ENCODE measurements at places on chromosomes 4 and X.
A peak's percentile ranks its signal among the peaks of the same experiment; 100 is the strongest.

GRCh38 chrX:10172877-10173276 is 16.1 kb downstream of the CLCN4 start:
- DNase-seq = no peak

GRCh38 chr4:60042941-60043340 is 1157.2 kb upstream of the ADGRL3 start:
- DNase-seq = no peak

- DNase-seq = no peak
These were observed 150.0 kb downstream of the ANAPC10 start for GRCh38 chr4:144948009-144948408.

DNA sequence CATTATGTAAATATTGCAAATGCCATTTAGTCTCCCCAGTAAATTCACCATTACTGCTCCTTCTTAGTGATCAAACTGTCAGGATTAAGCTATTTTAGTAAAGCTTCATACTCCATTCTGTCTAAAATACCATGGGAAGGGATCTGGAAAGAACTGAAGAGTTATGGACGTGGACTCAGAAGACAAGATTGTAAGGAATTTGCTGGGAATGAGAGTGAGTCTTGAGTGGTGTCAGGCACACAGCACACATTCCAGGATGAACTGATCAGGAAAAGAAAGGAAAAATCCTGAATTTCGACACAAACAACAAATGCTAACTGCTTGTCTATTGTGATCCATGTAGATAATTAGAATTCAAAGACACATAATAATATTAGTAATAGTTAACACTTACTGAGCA is 311.0 kb downstream of the CENPC start:
- no peak for DNase-seq

- DNase-seq = no peak
These were observed 14.9 kb downstream of the MSANTD1 start for GRCh38 chr4:3263876-3264193.

GRCh38 chr4:40057586-40058091 is 989 bp downstream of the N4BP2 start:
- peak; percentile 96 for DNase-seq

DNA sequence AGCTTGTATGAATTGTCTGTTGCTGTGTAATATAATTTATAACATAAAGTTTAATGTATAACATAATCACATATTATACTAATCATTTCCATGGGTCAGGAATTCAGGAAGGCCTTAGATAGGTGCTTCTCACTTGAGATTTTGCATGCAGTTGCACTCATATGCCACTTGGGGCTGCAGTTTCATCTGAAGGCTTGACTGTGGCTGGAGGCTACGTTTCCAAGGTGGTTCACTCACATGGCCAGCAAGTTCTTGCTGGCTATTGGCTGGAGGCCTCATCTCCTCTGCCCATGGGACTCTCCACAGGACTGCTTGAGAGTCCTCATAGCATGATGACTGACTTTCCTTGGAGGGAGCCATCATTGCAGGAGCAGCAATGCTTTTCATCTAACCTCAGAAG is 53.4 kb upstream of the STX18 start:
- DNase-seq = no peak

DNA sequence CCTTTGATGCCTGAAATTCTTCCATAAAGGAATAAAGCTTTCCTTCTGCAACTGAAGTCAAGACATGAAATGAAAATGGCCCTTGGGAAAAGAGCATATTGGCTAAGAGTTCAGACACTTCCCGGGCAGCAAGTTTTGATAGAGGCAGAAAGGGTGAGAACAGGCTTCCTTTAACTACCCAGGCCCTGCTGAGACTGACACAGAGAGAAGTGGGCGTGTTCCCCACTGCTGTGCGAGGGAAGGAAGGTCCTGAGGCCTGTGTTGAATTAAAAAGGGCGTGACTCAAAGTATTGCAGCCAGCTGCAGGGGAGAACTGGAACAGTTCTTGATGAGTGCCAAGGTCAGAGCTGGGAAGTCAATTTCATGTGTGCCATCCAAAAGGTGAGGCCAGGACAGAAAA is 33.9 kb upstream of the ADGRG2 start:
- peak; percentile 3 for DNase-seq

GRCh38 chr4:7236847-7237246 is 44.5 kb downstream of the SORCS2 start:
- no peak for DNase-seq

GRCh38 chr4:168766604-168767316 is 243.3 kb downstream of the CBR4 start:
- DNase-seq = peak; percentile 32

GRCh38 chr4:44985938-44986337 is 259.6 kb upstream of the GNPDA2 start:
- DNase-seq = no peak

DNA sequence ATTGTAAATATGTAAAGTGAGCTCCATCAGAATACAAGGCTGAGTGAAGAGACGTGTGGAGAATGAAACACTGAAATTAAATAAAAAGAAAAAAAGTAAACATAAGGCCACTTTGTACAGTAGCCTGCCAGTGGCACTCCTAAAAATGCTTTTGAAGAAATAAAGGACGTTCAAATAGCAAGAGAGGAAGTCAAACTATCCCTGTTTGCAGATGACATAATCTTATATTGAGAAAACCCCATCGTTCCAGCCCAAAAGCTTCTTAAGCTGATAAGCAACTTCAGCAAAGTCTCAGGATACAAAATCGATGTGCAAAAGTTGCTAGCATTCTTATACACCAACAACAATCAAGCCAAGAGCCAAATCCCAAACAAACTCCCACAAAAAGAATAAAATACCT is 24.2 kb downstream of the RASSF6 start:
- DNase-seq = no peak

DNA sequence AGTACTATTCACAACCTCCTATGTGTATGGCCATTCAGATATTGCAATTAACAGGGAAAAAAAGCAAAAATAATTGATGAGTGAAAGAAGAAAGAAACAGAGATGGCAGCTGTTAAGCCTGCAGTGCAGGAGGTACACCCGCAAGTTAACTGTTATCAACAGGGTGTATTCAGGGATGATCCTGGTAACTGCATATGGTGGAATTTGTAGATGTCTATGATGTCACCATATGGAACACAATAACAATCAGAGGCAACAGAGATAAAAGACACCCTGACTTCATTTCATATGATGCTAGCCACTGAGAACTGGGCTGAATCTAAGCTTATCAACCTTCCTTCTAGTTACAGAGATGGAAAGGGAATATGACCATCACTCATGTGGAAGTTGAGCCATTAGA is 96.5 kb downstream of the PDGFC start:
- no peak for DNase-seq

GRCh38 chrX:45063319-45064095 is 137.2 kb downstream of the DIPK2B start:
- DNase-seq = no peak

DNA sequence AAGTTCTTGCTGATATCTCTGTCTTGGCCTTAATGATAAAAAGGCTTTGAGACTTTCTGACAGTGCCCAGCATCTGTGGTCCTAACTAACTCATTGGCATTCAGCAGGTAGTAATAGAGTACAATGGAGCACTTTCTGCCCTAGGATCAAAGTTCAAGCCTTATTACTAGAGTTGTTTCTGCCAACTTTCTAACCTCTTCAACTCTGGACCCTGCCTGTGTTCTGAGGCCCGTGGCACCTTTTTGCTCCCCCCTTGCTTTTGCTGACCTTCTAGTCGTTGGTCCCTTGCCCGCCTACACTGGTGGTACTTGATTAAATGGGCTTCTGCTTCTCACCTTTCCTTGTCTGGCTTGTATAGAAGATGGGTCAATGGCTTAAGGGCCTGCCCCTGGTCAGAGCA is 126.3 kb downstream of the PPARGC1A start:
- DNase-seq = no peak

- no peak for DNase-seq
These were observed 8.1 kb upstream of the FGFR3 start for GRCh38 chr4:1784789-1785591.

- no peak for DNase-seq
These were observed 23.2 kb upstream of the ANOS1 start for GRCh38 chrX:8755116-8755515.

DNA sequence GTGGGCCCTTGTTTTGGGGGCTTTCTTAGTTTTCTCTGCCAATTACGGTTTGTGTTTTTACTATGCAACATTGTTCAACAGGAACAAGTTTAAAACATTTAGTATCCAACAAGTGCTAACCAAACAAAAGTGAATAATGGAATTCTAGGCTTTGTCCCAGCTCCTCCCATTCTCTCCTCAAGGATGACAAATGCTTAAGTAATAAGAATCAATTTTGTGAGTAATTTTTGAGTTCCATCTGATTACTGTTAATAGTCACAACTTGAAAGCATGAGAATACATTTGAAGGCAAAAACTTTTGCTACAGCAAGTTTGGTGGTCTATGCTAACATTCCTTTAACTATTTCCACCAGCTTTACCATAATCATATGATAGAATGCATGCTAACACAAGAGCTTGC is 78.1 kb upstream of the HPGD start:
- no peak for DNase-seq

- no peak for DNase-seq
These were observed 2.7 kb upstream of the TSPAN7 start for GRCh38 chrX:38558686-38559085.

DNA sequence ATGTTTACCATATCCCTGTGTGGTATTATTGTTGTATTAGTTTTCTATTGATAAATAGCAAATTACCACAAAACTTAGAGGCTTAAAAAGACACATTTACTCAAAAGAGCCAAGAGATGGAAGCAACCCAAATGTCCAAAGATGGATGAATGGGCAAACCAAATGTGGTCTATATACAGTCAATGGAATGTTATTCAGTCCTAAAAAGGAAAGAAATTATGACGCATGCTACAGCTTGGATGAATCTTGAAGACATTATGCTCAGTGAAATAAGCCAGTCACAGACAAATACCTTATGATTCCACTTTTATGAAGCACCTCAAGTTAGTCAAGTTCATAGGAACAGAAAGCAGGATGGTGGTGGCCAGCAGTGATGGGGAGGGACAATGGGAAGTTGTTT is 144.7 kb downstream of the QDPR start:
- no peak for DNase-seq

- peak; percentile 4 for DNase-seq
These were observed 280.2 kb upstream of the SLC7A11 start for GRCh38 chr4:138522366-138522765.
